ENCODE measurements at places on chromosomes 12 and 14.

GRCh38 chr14:54609576-54609975 lies 42.6 kb downstream of the SAMD4A start:
- no peak for DNase-seq

- DNase-seq = no peak
Measured at GRCh38 chr14:42130815-42131214, 524.1 kb downstream of the LRFN5 start.

DNA sequence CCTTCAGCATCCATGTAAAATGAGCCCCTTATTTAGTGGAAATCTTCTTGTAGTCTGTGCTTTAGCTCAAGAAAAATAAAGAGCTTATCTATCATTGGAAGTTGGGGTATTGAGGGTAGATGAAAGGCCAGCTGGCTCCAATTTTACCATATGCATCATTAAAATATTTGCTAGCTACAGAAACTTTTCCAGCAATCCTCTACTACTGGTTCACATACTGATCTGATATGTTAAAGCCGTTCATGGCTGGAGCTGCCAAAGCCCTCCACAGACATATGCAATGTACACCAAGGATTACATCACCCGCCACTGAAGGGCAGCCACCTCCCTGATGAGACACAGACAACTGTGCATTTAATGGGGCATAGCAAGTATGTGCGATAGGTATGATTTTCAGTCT lies 1205.3 kb downstream of the GALC start:
- peak; percentile 23 for DNase-seq

DNA sequence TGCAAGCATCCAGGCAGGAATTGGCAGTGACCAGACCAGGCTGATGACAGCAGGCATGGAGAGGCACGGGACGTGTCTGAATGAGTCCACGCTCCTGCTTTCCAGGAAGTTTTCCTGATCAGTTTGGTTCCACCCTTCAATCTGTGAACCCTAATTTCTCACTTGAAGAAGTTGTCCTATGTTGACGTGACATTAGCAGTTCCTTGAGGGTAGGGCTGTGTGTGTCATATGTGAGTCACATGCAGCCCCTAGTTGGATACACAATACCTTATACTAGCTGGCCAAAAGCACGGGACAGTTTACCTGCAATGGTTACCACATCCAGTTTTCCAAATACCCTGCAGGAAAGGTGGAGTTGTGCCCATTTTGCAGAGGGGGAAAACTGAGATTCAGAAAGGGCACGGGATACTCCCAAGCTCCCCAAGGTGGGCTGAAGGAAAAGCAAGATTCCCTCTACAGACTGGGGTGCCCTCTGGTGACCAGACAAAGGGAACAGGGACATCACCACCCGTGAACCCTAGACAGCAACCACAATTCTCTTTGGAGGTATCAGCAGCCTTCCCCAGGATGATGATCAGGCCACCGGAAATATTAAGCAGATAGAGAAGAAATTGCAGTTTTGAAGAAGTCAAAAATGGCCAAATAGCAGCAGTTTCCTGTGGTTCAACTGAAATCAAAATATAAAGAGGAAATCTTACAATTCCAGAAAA lies 194.5 kb downstream of the PHETA1 start:
- DNase-seq = peak; percentile 58

DNA sequence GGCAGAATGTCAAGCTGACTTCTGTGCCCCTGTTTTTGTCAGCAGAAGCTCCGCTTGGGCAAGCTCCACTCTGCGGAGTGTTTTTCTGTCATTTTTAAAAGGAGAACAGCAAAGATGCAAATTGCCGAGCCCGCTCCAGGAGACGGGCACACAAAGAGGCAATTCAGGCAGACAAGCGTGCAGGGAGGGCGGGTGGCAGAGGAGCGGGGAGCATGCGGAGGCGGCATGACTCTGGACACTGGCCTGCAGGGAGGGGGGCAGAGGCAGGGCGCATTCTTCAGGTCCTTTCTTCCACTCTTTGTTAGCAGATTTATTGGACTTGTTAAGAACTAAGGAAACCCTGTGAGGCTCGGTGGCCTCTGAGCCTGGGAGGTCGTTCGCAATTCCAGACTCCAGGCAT lies 187.3 kb upstream of the RMST start:
- no peak for DNase-seq

GRCh38 chr14:51533160-51533559 lies 118.5 kb upstream of the FRMD6 start:
- DNase-seq = no peak

GRCh38 chr12:67893022-67893580 lies 96.1 kb upstream of the IFNG-AS1 start:
- DNase-seq = no peak

- no peak for DNase-seq
Measured at GRCh38 chr12:64082116-64082515, 140.0 kb downstream of the KICS2 start.

DNA sequence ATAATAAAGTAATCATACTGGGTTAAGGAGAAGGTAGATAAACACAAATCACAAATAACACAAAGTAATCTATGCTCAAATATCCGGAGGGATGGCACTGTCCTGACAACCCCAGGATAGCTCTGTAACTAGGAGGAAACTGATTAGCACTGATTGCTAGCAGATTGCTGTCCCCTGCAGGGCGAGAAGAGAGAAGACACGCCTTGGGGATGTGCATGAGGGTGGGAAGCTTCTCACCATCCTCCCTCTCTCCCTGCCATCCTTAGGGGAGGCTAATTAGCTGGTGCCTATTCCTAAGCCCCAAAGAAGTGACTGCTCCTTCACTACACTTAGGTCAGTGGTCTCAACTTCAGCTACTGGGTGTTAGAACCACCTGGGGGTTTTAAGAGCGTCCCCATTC lies 27.0 kb upstream of the TMEM260 start:
- no peak for DNase-seq

GRCh38 chr12:65362234-65363031 lies 84.0 kb downstream of the MSRB3 start:
- DNase-seq = no peak

- no peak for DNase-seq
Measured at GRCh38 chr14:38973083-38973700, 129.8 kb downstream of the SEC23A start.

DNA sequence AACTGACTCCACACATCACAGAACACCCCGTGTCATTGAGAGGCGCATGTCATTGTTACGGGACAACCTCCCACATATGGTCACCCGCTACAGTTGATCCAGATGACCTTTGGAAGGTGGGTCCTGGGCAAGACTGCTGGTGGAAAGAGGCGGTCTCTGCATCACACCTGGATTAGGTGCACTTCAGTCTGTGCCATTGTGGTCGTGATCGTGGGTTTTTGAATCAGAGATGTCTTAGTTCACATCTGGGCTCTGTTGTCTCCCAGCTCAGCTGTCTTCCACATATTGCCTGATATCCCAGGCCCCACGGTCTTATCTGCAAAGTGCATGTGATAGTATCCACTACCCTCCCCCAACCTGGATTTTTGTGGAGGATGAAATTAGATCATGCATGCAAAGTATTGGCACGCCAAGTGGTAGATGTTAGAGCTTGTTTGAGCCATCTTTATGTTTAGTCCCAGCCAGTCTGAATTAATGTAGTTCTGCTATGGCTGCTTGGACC lies 208.7 kb upstream of the FOXN3 start:
- DNase-seq = no peak

DNA sequence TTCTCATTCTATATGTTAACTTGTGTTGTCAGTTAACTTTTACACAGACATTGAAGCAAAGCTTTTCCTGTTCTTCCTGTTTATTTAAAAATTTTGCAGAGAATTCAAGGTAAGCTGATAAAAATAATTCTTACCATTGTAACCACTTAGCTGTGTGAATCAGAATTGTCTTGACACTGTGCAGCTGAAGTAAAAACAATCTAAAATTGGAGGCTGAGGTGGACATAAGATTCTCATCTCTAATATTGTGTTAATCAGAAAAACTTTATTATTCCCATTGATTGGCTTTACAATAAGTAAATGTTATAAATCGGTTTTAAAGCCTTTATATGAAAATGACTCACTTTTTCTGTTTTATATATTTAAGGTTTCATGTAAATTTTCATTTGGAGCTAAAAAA lies 240.3 kb upstream of the PLEKHG7 start:
- DNase-seq = no peak

- no peak for DNase-seq
Measured at GRCh38 chr12:57332646-57333312, 81.8 kb upstream of the STAC3 start.

- DNase-seq = peak; percentile 37
Measured at GRCh38 chr12:50059440-50060119, 2.2 kb downstream of the ASIC1 start.

- DNase-seq = peak; percentile 94
Measured at GRCh38 chr14:24911324-24912109, 138.4 kb downstream of the STXBP6 start.

DNA sequence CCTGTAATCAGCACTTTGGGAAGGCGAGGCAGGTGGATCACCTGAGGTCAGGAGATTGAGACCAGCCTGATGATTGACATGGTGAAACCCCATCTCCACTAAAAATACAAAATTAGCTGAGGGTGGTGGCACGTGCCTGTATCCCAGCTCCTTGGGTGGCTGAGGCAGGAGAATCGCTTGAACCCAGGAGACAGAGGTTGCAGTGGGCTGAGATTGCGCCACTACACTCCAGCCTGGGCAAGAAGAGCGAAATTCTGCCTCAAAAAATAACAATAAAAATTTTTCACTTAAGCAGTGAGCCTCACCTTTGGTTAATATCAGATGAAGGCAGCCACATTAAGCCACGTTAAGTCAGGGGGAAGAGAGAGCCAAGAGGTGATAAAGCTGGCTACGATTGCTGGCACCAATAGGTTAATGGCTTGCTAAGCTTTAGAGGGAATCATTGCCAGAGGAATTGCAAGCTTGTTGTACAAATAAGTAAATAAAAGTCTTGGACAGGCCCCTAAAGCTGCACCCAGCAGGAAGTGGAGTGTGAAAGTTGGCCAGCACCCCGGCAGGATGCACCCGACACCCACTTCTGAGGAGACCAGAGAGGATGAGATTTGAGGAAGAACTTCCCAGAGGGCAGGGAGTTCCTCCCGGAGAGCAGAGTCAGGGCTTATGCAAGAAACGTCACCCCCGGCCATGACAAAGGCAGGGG lies 41.3 kb upstream of the TESC start:
- no peak for DNase-seq

GRCh38 chr14:74712499-74713394 lies at the start of the genes AREL1 and FCF1:
AREL1 (minus strand) TSS chr14:74713080; CDS start chr14:74685615, 27,465 bp downstream.
FCF1 (plus strand) TSS chr14:74713144; CDS start chr14:74713198, 54 bp downstream.
- peak; percentile 98 for DNase-seq

DNA sequence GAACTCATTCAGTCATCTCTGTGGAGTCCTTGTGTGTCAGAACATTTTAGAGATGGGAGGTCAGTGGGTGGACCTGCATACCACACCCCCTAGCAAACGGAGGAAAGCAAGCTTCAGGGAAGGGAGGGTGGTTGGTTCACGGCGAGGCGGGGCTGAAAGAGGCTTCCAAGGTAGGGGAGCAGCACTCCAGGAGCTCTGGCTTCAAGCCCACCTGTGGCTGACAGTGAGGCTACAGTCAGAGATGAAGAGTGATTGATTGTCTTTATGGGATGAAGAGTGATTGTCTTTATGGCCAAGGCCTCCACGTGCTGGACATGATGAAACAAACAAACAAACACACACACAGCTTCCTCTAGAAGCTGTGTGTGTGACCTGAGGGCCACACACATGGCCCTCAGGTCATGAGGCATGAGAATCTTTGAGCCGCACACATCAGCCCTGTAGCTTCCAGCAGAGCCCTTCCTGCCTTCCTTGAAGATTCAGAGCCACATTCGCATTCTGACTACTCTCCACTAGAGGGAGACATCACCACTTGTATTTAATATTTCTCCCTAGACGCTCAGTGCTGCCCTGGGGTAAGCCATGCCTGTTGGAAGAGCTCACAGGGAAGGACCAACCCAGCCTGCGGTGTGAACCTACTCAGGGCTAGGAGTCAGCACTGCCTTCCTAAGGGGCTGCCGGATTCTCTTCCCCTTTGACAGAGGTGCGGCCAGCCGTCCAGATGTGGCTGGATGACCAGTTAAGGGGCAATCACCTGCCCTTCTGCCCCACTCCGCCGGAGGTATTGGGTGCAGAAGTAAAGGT lies 54.4 kb upstream of the KCNA1 start:
- DNase-seq = peak; percentile 90

GRCh38 chr12:47870175-47870781 lies 34.5 kb downstream of the VDR start:
- DNase-seq = peak; percentile 49

- DNase-seq = no peak
Measured at GRCh38 chr12:69620077-69620476, 9.4 kb upstream of the LRRC10 start.

- DNase-seq = peak; percentile 87
Measured at GRCh38 chr12:111438481-111438880, 32.8 kb downstream of the SH2B3 start.

GRCh38 chr14:96901227-96901626 lies 104.0 kb downstream of the VRK1 start:
- DNase-seq = no peak

GRCh38 chr12:22598763-22599161 lies 26.2 kb upstream of the ETNK1 start:
- DNase-seq = no peak

- no peak for DNase-seq
Measured at GRCh38 chr12:6226679-6227051, 26.5 kb downstream of the CD9 start.

GRCh38 chr14:95098984-95099599 lies 58.2 kb downstream of the DICER1 start:
- DNase-seq = peak; percentile 86

GRCh38 chr12:81759190-81760051 lies at the start of gene PPFIA2:
PPFIA2 (minus strand) TSS chr12:81759350.
- peak; percentile 3 for DNase-seq

- DNase-seq = no peak
Measured at GRCh38 chr12:90925562-90925961, 29.4 kb downstream of the CCER1 start.

- no peak for DNase-seq
Measured at GRCh38 chr14:25006961-25007795, 42.8 kb downstream of the STXBP6 start.

GRCh38 chr12:96081596-96081995 lies 46.2 kb upstream of the LTA4H start:
- DNase-seq = no peak

All from hematopoietic multipotent progenitor cell treated with erythropoietin and hydrocortisone succinate and interleukin-3 and kit ligand, for 6 days (in vitro differentiated cells).